ENCODE measurements at places on chromosomes 4 and X. TPM values are rescaled to one million over a fixed set of nuclear protein-coding genes. Genes with fewer than 3 reads are reported as not detected.

KLF8 gene
- total RNA-seq, result not detected

RS1 gene
- total RNA-seq, result not detected

NSG1 gene
- 0.86 TPM for total RNA-seq

CXCL6 gene
- not detected for total RNA-seq

AWAT2 gene
- total RNA-seq, result not detected

CD40LG gene
- not detected for total RNA-seq

ADGRL3 gene
- 0.03 TPM for total RNA-seq

TIGD2 gene
- total RNA-seq, result 5.1 TPM

KDR gene
- not detected for total RNA-seq

PPARGC1A gene
- 0.06 TPM for total RNA-seq

HSFX2 gene
- not detected for total RNA-seq

RENBP gene
- 0.07 TPM for total RNA-seq

ADH7 gene
- not detected for total RNA-seq

SUPT20HL1 gene
- not detected for total RNA-seq

ZFYVE28 gene
- 2.7 TPM for total RNA-seq

CCDC160 gene
- 0.14 TPM for total RNA-seq

OFD1 gene
- total RNA-seq, result 13.7 TPM

GSTCD gene
- total RNA-seq, result 7.2 TPM

SMIM10L2A gene
- total RNA-seq, result 0.17 TPM

VSIG4 gene
- total RNA-seq, result not detected

NKX3-2 gene
- 0.15 TPM for total RNA-seq

TLR1 gene
- total RNA-seq, result 0.89 TPM

Data from A549 treated with DMSO at 1 μM for 4 hours (cell line).